C1 segment of cervical spinal cord (tissue), 14 donors: ENCODE measurements at places on chromosomes 16 and 17.
A peak's percentile ranks its signal among the peaks of the same experiment; 100 is the strongest.

DNA sequence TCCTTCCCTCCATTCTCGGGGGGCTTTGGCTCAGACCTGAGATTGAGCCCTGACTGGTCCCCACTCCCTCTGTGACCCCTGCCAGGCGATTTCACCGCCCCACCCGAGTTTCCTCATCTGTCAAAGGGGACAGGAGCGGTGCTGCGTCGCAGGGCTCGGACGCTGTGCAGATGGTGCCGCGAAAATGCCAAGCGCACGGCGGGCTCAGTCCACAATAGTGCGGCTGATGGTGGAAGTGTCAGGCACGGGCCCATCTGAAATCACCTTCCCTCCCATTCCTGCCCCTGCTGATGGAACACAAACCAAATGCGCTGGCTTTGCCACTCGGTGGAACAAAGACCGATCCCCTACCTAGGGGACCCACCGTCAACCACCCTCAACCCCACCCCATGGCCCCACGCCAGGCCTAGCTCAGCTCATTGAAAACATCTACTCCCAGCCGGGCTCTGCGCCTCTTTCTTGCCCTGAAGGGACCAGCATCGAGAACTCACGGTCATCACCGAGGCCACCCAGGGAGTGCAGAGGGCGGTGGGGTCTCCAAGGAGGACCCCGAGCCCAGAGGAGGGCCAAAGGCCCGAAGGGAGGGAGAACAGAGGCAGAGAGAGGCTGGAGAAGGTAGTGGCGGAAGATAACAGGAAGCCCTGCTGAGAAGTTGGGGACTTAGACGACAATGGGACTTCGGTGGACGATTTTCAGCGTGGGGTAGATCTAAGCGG lies 1.4 kb downstream of the CARHSP1 start:
- DNase-seq: peak; percentile 36

DNA sequence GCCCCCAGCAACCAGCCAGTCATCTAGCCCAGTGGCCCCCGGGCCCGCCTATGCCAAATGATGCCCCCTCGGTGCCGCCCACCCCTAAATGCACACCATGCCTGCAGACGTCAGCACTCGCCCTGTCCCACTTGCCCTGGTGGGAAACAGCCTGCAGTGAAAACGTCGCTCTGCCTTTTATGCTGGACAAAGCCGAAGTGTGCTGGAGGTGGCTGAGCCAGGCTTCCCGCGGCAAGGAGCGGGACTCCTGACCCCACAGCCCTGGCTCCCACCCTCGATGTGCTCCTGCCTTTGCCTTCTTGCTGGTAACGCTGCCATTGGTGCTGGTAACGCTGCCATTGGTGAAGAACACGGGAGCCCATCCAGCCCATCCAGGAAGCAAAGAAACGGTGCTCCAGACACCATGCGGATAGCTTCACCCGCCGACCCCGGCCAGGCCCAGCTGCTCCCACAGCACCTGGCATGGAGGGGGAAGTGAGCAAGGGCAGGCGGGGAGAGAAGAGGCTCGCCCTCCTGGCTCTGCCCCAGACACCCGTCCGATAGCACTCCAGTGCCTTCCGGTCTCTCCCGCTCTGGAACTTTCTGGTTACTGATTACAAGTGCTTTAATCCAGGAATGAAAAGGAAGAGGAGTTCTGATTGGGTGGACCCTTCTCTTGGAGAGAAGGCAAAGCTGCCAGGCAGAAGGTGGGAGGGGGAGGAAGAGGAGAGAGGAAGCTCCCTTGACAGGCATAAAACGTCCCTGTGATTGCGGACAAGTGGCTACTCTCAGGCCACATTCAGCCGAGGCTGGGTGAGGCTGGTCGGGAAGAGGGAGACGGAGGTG lies 4.0 kb upstream of the BAIAP2 start:
- DNase-seq: no peak

DNA sequence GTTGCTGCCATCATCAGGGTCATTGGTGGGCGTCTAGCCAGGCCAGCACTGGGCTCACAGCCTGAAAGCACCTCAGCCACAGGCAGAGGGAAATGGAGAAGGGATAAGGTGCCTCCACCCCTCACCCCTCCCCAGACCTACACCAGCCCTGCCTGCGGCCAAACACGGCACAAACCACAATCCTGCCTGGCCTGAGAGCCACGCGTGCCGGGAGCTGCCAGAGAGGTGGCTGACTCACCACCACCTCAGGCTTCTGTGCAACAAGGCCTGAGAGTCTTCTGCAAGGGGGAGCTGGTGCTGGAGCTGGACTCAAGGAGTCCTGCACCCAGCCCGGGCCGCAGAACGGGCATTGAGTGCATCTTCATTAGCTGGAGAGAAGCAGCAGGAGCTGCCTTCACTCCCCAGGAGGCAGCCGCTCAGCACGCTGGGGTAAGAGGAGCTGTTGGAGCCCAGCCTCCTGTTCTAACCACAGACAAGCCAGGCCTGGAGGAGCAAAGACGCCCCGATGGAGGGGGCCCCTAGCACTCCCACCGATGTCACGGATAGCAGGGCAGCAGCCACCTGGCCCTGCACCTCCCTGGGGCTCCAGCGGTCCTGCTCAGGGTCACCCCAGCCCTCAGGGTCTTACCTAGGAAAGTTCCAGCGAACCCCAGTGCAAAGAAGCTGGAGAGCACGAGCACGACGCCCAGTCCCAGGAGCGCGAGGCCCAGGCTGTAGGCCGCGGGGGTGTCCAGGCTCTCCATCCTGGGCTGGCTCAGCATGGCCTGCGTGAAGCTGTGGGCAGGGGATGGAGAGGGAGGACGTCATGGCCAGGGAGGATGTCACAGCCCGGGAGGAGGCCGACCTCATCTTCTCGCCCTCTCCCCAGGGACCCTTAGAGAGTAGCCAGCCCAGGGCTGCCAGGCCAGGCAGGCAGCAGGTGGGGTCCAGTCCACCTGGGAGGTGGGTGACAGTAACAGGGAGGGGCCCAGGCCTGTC lies 16.0 kb upstream of the RASD1 start:
- DNase-seq: no peak

GRCh38 chr16:79253100-79253631 lies 347.4 kb downstream of the MAF start:
- no peak for DNase-seq

- DNase-seq: no peak
These were observed 19.8 kb downstream of the TMEM94 start for GRCh38 chr17:75476271-75476671.

GRCh38 chr16:86092586-86093480 lies 193.9 kb downstream of the IRF8 start:
- no peak for DNase-seq

GRCh38 chr17:3167574-3167973 lies 29.7 kb upstream of the OR1A2 start:
- no peak for DNase-seq

- DNase-seq: no peak
These were observed 204.2 kb downstream of the CYLD start for GRCh38 chr16:50946098-50946497.
